Thoracic aorta (tissue), 2 donors: ENCODE measurements at places on chromosomes 13 and 19. TPM values are rescaled to one million over a fixed set of nuclear protein-coding genes. Genes with fewer than 3 reads are reported as not detected.

GRCh38 chr13:89827552-89827951 is 1519.9 kb upstream of the MIR17HG start:
- DNase-seq: no peak

DNA sequence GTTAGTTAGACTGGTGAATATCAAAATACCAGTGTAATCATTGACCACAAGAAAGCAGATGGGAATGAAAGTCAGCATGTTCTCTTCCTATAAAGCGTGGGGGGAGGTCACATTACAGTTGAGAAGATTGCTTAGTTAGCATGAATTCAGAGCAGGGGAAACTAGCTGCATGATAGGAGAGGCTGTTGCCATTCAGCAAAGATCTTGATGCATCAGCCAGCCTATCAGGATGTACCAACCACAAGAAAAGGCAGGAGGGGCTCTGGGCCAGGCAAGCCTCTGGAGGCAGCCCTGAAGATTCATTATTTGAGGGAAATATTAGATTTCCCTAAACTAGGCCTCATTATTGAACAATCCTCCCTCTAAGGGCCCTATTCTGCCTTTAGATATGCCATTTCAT is 5.0 kb upstream of the MTMR6 start:
- no peak for DNase-seq

GRCh38 chr13:42746866-42747265 is 34.5 kb upstream of the FAM216B start:
- no peak for DNase-seq

Gene ZNF729
- not detected for total RNA-seq

Gene FCER2
- 1.5 TPM for total RNA-seq
